NCI-H526 (cell line): ENCODE measurements at places on chromosomes 7 and 10.
A peak's percentile ranks its signal among the peaks of the same experiment; 100 is the strongest.

- DNase-seq: no peak
Observed at GRCh38 chr10:114362826-114363355, 41.4 kb downstream of the AFAP1L2 start.

DNA sequence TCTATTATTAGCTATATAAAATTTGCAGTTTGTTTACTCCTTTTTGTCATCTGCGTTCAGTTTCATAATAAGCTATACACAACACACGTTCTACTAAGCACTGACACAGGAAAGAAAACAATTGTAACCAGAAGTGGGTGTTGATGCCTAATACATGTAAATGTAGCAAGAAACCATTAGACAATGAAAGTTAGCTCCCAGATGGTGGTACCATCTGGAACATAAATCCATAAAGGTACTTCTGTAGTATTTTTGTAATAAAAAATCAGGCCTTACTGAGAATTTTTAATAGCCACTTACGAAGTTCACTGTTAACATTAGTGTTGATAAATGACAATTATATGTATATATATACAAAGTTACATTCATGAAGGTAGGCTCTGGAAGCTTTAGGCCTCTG lies 194.7 kb downstream of the KCND2 start:
- no peak for DNase-seq

GRCh38 chr10:113301342-113301984 lies 251.4 kb upstream of the HABP2 start:
- DNase-seq: no peak

GRCh38 chr10:113982296-113982695 lies 61.4 kb upstream of the ADRB1 start:
- no peak for DNase-seq

DNA sequence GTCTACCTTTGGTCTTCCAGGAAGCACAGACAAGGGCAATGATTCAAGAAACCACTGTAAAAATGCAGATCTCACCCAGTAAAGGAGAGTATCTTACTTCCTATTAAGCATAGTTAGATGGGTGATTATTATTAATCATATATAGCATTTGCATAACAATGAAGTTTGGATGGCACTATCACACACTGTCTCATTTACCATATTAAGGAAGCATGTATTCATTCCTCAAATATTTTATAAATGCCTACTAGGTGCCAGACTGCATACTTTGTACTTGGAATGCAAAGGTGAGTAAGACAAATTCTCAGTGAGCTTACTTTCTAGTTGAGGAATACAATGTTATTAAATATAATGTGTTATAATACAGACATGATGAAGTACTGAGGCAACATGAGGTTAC lies 53.9 kb upstream of the SKAP2 start:
- DNase-seq: no peak

DNA sequence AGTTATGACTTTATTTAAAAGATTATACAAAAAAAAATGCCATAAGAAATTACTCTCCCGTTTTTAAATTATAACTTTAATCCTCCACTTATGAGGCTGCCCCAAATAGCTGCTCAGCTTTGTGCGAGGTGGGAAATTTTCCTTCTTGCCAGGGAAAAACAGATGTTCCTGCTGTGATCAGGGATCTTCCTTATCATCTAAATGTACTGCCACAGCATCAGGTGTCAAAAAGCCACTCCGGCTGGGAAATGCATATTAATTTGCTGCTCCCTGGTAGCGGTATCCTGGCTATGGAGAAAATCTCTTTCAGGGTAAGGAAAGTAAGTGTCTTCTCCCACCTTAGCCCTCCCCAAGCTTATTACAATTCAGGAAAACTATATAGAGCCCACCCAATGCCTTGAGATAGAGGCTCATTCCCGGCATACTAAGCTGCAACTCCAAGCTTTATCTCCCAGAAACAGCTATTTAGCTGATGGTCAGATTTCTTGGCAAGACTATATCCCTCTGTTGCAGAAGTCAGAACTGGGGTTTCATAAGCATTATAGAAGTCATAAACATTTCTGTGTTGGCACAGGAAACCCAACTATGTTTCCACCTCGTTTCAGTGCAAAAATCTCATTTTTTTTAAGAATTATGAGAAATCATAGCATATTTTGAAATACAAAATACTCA lies 360.4 kb downstream of the PARD3 start:
- DNase-seq: no peak

DNA sequence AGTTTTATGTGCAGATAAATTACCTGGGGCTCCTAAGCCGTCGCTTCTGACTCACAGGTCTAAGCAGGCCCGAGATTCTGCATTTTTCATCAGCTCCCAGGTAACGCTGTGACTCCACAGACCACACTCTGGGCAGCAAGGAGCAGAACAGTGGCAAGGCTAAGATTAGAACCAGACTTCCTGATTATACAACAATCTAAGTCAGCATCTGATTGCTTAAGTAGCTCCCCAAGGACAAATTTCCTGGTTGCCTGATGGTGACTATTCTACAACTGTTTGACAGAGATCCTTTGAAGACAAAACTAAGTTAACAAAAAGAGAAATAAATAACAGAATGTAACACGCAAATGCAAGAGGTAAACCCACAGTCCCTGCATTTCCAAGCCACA lies 69.0 kb downstream of the CREB3L2 start:
- DNase-seq: no peak

DNA sequence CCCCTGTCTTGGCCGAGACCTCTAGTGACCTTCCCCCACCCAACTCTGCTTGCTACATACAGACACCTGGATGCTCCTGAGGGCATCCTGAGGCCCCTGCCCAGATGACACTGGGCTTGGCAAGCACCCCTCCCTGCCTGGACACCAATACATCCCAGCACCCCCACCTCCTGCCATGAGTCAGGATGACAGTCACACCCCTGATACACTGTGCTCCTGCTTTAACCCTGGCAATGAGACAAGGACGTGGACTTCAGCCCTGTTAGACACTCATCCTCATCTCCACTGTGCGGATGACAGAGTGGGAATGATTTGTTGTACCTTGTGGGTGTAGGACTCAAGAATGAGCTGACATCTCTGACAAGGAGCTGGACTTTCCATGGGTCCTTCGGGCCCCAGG lies 186.3 kb upstream of the ADCY1 start:
- no peak for DNase-seq

- DNase-seq: no peak
Observed at GRCh38 chr7:123674399-123675180, 18.9 kb downstream of the LMOD2 start.

- no peak for DNase-seq
Observed at GRCh38 chr7:75813084-75813483, 522 bp downstream of the CCL24 start.

DNA sequence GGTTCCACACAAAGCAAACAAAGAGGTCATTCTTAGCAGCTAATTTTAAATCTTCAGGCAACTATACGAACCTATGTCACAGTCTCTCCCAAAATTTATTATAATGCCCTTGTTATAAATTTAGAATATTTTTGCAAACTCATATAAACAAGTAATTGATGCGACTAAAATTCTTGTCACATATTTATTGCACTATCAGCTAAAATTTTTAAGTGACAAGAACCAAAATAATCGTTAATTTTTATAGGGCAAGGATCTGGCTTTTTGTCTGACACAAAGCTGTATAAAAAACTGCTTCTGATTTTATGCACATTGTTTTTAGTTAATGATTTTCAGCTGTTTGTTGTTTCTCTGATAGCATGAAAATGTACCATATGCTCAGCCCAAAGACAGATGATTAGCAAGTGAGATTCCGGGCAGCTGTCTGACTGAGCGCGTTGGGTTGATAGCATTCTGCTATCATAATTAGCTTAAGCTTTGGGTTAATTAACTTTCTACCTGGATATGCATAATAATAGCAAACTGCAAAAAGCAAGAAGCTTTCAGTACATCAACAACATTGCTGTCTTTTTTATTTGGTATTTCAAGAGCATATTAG lies 136.0 kb downstream of the MGMT start:
- DNase-seq: no peak

DNA sequence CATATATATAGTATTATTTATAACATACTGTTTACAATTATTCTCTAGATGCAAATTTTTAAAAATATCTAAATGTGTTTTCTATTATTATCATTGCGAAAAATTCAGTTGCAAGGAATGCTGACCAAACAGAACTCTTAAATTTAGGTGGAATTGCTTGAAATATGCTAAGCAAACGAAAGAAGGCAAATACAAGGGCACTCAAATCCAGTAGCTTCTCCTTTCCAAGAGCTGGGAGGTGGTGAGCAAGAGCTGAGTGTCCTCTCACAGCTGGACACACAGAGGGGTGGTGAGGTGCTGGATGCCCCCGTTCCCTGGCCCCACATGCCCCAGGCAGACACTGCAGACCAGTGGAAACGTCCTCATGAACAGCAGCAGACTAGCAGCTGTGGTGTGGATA lies 166.0 kb downstream of the TAX1BP1 start:
- DNase-seq: no peak

DNA sequence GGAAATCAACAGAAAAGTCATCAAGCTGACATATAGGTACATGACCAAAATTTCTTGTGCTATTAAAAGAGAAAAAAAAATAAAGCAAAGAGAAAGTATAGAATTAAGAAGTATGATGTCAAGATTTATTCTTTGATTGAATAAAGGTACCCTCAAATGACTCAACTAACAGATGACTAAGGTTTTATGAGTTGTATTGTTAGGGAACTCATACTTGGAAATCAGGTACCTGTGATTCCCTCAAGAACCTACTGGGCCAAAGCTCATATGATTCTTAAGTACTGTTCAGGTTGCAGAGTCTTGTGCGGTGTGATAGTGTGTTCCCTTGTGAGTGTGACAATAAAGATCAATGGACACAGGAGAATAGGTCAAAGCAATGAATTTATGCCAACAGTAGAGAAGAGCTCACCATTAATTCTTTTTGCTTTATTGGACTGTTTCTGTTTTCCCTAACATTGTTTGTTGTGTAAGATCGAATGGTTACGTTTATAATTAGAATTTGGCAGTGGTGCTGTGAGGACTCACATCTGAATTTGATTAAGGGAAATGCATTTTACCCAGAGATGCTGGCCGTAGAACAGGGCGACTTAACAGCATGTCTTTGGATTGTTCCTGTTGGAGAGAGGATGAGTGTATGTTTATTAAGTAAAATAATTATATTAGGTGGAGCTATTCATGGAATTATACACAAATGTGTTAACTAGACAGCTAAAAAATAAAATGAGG lies 293.2 kb upstream of the SEMA3D start:
- DNase-seq: no peak

GRCh38 chr10:36263871-36264270 lies 621.8 kb upstream of the FZD8 start:
- DNase-seq: no peak

GRCh38 chr7:116683786-116684185 lies 11.8 kb downstream of the MET start:
- DNase-seq: no peak

- DNase-seq: peak; percentile 19
Observed at GRCh38 chr10:125296598-125296997, 136.2 kb upstream of the CTBP2 start.

GRCh38 chr10:79282388-79282787 lies 64.9 kb upstream of the PPIF start:
- DNase-seq: no peak

GRCh38 chr10:50439187-50439586 lies 184.6 kb downstream of the SGMS1 start:
- DNase-seq: no peak

GRCh38 chr7:739455-739982 lies 12.4 kb upstream of the PRKAR1B start:
- DNase-seq: no peak

- no peak for DNase-seq
Observed at GRCh38 chr10:13450069-13450468, 78.7 kb downstream of the BEND7 start.

GRCh38 chr10:103595933-103596726 lies 102.6 kb downstream of the NEURL1 start:
- no peak for DNase-seq

GRCh38 chr7:30970074-30970473 lies 6.3 kb downstream of the GHRHR start:
- DNase-seq: no peak

DNA sequence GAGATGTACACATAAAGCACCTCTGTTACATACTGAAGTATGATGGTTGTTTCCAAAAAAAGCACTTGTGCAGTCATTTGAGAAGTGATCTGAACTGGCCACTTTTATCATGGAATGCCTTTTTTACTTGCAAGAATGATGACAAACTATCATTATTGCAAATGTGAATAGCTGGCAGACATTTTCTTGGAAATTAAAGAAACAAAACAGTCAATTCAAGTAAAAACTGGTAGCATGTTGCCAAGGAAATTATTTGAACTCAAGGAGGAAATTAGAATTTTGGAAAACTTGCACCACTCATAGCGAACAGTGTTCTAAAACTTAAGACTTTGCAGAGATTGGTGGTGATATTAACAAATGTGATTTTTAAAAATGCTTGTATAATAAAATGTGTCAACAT lies 6.6 kb downstream of the RHEB start:
- no peak for DNase-seq

GRCh38 chr7:54811846-54812254 lies 52.8 kb upstream of the SEC61G start:
- no peak for DNase-seq

DNA sequence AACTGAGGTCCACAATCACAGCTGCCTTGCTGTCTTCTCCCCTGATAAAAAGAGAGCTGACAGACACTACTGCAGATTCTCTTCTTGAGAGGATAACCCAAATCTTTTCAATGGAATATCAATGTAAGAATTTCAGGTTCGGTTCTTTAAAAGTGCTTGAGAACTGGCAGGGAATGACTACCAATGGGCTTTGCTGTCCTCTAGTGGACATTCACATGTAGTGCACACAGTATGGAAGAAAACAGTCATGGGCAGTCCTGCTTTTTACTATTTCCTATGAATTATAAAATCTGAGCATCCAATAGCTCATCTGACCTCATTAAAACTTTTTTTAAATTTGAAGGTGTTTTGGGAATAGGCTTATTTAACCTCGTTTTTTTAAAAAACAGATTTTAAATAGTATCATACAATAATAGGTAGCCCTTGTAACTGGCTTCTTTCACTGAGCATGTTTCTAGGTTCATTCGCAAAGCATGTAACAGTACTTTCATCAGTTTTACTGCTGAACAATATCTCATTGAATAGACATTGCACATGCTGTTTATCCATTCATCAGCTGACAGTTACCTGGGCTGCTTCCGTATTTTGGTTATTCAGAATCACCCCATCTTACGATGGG lies 18.3 kb downstream of the FZD9 start:
- DNase-seq: no peak

DNA sequence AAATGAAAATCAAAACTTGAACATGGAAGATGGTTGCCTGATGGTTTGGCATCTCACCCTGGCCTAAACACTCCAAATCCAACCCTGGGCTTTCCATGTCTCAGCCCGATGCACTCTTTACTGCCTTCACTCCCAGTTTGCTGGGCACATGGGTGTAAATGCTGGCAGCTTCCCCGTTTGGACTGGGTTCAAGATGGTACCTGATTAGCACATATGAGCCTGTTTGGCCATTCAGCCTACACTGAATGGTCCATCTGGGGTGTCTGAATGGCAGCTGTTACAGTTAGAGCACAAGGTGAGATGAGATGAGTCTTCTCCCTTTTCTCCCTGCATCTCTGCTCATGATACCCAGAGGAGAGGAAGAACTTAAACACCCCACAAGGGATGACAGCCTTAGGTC lies 37.1 kb downstream of the ATXN7L1 start:
- DNase-seq: no peak

- DNase-seq: no peak
Observed at GRCh38 chr10:80429521-80429973, 21.2 kb downstream of the PRXL2A start.
